Stimulated activated CD4-positive, alpha-beta T cell treated with anti-CD3 and anti-CD28 coated beads, Interleukin-2, amount 100 ng/mL, for 4 hours (primary cell): ENCODE measurements at places on chromosomes 16 and 17.

GRCh38 chr17:50693036-50693682, 14.6 kb downstream of the ANKRD40 start:
- no peak for DNase-seq

DNA sequence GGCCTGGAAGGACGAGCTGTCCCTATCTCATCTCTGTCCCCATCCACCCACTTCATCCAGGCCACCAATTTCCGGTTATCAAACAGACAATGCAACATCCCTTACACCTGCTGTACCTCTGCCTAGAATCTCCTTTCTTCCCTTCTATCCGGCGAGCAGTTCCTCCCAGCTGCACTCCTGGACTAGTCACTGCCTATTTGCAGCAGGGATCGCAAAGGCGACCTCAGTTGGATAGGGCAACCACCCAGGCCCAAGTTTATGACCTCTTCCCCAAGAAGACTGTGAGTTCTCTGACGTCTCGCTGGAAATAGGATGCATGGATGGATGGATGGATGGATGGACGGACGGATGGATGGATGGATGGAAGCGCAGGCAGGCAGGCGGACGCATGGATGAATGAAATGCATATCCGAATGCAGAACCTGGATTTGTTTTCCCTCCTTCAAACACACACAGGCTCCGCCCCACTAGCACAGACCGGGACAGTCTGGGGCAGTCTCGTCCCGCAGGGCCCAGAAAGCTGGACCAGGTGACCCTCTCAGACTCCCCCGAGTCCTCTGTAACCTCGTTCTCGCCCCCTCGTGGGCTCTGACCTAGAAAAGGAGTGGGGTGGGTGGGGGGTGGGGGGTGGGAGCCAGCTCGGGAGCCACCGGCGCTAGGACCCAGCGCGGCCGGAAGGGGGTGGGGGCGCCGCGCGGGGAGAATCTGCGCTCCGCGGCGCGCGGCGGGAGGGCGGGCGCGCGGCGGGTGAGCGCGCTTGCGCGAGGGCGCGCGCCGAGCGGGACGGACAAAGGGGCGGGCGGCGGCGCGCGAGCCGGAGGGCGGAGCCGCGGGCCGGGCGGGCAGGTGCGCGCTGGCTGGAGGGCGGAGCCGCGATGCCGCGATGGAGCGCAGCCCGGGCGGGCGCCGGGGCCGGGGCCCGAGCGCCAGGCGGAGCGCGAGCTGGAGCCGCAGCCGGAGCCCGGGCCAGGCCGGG, at the start of gene SBK1:
TSS of gene SBK1 (plus strand) at position 875 of the 976 bp plus-strand sequence. CDS start 24,867 bp downstream, outside the sequence.
- peak; percentile 75 for DNase-seq

GRCh38 chr17:17682293-17682736, 1.1 kb downstream of the RAI1 start:
- peak; percentile 30 for DNase-seq

- DNase-seq: no peak
These were observed 69.0 kb upstream of the BCAR1 start for GRCh38 chr16:75320435-75320834.

DNA sequence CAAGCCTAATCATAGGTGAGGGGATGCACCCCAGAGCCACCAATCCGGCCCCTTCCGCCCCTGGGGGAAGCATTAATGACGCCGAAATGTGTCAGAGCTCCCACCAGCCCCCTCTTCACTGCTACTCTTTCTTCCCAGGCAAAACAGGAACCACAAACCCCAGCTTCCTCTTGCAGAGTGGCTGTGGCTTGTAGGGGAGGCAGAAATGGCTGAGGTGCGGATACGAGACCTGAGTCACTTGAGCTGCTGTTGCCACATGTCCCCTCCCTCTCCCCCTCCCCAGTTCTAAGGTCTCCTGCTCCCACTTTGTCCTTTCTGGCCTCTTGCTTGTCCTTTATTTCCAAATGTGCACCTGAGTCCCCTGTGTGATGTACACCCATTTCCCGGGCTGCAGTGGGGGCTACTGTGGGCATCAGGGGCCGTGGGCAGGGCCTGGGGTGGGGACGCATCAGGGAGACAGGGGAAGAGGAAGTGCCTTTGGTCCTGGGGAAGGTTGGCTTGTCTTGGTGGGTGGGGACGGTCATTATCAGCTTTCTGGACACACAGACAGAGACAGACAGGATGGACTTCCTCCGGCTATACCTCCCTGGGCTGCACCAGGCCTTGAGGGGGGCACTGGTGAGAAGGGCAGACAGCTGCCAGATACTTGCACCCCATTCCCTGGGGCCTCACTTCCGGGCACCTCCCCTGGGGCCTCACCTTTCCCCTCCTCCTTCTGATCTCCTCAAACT, at the start of gene APOBR:
TSS of gene APOBR (plus strand) at position 523 of the 731 bp plus-strand sequence. CDS start at position 562, 39 bp downstream.
- peak; percentile 82 for DNase-seq

DNA sequence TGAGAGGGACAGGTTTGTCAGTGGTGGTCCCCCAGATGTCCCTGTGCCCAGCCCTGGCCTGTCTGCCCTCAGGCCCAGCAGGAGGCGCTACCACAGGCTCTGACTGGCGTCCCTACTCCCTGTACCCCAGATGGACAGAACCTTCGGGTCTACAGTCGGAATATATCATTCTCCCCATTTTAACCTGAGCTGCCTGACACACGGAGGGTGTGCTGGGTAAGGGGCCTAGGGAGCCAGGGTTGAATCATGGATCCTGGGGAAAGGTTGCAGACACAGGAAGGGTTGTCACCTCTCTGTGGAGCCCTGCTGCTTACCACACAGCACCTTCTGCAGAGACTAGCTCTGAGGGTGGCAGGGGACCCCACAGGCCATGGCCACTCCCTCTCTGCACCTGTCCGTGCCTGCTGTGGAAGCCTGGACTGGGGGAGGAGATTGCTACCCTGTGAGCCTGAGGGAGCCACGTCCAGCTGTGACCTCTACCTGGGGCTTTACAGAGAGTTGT, 162.2 kb upstream of the ZNF267 start:
- DNase-seq: no peak

DNA sequence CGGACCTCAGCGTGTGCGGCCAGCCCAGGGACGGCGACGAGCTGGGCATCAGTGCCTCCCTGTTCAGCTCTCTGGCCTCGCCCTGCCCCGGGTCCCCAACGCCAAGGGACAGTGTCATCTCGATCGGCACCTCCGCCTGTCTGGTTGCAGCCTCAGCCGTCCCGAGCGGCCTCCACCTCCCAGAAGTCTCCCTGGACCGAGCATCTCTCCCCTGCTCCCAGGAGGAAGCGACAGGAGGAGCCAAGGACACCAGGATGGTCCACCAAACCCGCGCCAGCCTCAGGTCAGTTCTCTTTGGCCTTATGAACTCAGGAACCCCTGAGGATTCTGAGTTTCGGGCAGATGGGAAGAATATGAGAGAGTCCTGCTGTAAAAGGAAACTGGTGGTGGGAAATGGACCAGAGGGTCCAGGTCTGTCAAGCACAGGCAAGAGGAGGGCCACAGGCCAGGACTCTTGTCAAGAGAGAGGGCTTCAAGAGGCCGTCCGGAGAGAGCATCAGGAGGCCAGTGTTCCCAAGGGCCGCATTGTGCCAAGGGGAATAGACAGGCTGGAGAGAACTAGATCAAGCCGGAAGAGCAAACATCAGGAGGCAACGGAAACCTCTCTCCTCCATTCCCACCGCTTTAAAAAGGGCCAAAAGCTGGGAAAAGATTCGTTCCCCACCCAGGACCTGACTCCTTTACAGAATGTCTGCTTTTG, 825 bp downstream of the HASPIN start:
- DNase-seq: no peak

DNA sequence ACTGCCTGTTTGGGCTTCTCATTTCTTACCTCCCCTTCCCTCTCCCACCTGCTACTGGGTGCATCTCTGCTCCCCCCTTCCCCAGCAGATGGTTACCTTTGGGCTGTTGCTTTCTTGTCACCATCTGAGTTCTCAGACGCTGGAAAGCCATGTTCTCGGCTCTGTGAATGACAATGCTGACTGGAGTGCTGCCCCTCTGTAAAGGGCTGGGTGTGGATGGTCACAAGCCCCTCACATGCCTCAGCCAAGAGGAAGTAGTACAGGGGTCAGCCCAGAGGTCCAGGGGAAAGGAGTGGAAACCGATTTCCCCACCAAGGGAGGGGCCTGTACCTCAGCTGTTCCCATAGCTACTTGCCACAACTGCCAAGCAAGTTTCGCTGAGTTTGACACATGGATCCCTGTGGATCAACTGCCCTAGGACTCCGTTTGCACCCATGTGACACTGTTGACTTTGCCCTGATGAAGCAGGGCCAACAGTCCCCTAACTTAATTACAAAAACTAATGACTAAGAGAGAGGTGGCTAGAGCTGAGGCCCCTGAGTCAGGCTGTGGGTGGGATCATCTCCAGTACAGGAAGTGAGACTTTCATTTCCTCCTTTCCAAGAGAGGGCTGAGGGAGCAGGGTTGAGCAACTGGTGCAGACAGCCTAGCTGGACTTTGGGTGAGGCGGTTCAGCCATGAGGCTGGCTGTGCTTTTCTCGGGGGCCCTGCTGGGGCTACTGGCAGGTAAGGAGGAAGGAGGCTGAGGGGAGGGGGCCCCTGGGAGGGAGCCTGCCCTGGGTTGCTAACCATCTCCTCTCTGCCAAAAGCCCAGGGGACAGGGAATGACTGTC, at the start of gene CD68:
TSS of gene CD68 (plus strand) at position 638 of the 833 bp plus-strand sequence. CDS start at position 678, 40 bp downstream.
- peak; percentile 68 for DNase-seq

DNA sequence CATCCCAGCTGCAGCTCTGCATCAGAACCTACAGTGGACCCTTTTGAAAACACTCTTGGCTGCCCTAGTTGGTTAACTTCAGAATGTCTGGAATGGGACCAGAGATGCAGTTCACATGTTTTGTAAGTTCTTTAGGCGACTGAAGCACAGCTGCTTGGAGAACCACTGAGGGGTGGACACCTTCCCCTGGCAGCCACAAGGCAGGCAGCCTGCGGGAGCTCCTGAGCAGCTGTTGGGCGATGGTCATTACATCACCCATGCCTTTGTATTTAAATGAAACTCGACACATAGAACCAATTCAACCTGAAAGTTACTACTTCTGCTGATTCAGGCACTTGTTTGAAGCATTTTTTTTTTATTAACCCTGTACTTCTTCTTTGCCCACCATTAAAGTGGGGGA, 151.5 kb downstream of the LGALS9B start:
- DNase-seq: no peak

DNA sequence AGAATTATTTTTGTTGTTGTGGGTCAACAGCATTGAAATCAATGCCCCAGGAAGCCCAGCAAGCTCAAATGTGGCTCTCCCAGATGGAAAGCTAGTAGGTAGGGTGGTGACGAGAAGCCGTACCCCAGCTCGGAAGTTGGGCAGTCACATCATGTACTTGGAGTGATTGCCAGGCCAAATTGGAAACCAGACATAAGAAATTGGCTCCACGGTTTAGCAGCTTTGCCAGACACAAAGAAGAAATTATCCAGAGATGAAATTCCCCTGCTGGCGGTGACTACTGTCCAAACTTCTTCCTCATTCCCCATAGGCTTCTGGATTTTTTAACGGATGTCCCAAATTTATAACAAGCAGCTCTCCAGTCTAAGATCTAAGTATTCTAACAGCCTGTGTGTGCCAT, 95.9 kb downstream of the OR1D5 start:
- no peak for DNase-seq

DNA sequence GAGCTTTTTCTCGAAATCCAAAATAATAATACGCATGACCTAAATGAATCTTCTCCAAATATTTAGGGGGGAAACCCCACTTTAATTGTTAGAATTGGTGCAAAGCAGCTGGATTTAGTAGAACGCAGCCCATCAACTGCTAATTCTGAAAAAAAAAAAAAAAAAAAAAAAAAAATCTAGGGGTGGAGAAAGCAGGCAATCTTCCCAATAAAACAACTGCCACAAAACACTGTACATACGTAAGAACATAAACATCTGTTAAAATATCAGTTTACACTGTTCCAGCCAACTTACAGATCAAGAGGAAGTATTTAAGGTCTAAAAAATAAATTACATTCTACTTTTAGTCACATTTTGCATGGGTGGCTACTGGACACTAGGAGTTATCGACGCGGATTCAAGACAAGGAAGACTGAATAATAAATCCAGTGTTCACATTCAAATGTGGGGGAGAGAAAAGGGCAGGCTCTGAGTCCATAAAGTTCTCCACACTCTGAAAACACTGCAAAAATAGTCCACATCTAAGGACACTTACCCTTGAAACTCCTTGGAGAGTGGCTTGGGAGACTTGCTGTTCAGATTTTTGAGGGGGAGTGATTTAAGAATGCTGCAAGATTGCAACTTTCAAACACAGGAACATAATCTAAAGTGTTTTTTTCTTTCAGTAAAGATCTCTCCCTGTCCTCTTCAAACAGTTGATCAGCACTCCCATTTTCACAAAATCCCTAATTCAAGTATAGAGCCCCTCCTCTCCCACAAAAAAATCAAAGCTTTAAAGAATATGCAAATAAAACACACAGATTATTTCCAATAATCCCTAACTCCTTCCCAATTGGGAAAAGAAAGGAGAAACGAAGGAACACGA, 1.3 kb downstream of the APPBP2 start:
- DNase-seq: no peak

DNA sequence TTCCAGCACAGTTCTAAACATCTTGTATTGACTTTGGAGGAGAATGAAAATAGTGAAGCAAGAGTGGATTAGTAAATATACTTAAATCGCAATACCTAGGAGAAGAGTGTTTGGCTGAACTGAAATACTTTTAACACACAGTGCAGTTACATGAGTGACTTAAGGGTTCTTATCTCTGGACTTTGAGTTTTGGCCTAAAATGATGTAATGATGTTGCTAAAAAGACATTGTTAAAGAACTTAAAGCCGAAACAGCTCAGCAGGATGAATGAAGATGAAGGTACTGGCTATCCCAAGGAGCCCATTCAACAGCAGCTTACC, 28.1 kb downstream of the PMP22 start:
- DNase-seq: no peak

DNA sequence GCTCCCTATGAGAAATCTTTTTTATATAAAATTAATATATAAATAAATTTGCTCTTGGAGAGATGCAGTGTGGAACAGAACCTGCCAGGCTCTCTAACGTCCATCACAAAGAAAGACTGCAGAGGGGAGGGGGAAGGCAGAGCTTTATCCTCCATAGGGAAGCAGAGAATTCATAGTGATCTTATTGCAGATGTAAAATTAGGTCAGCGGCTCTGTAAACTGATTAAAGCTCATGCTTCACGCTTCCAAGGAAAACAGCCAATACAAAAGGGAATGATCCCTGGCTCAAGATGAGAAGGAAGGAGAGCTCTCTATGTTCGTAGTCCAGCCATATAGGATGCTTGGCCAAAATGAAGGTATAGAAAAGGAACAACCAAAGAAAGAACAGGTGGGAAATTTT, 532.3 kb upstream of the PSMD7 start:
- no peak for DNase-seq

- DNase-seq: no peak
These were observed 62.4 kb downstream of the NT5M start for GRCh38 chr17:17365476-17366110.

GRCh38 chr17:67194134-67194533, 50.9 kb downstream of the HELZ start:
- no peak for DNase-seq
